ENCODE measurements at places on chromosomes 7 and 10. TPM values are rescaled to one million over a fixed set of nuclear protein-coding genes. Genes with fewer than 3 reads are reported as not detected.

The PDE6C gene
- total RNA-seq: not detected

DNA sequence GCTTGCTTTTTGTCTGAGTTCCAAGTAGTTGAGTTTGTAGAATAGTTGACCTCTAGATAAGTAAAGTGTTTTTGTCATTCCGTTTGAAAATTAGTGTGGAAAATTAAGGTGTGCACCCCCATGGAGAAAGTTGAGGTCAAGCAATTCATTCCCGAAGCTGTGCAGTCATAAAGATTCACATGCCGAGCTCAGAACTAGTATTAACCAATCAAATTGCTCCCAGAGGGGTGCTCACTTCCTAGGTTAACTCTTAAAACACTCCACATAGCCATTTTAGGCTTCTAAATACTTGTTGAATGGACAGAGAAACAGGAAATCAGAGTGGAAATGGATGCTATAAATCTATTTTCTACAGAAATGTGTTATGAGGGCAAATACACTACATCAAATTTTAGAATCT is 638.9 kb downstream of the SUGCT start:
- no peak overlapping the region for H3K4me3 ChIP-seq
- no peaks in the 10 kb centered on the region for H3K27me3 ChIP-seq
- no peak overlapping the region for H3K27ac ChIP-seq
- peaks cover 3% of the 10 kb centered on the region for H3K4me1 ChIP-seq

DNA sequence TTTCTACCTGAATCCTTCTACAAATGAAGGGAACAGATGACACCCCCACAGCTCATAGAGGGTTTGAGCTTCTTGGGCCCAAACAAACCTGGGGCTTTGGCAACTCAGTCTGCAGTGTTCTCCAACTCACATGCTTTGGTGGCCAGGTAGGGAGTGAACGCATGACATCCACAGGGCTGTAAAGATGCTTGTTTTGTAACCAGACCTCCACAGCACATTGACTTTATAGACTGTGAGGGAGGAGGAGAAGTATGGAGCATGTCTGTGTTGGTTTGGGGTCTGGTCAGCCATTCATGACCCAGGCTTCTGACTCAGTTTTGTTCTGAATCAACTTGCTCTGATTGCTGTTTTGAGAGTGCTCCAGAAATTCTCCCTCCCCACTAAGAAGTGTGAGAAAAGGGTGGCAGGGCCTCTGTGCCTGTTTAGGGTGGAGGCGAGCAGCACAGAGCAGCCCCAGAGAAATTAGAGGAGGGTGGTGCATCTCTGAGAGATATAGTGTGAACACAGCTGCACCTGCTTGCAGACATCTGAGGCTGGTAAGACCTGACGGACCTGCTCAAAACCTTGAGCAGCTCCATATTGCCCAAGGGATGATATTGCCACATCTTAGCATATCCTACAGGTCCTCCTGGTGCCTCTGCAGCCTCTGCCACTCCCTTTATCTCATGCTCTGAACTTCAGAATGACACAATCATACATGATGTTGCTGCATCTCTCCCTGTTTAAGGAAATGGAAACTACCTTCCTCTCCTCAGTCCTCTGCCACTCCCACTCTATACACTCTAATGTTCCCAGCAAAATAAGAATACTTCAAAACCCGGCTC is 287.7 kb downstream of the ABCA13 start:
- H3K4me3 ChIP-seq: no peak overlapping the region
- H3K36me3 ChIP-seq: no peaks in the 10 kb centered on the region
- no peak for DNase-seq
- H3K4me1 ChIP-seq: no peaks in the 10 kb centered on the region
- no peak overlapping the region for H3K27ac ChIP-seq

- H3K4me3 ChIP-seq: no peak overlapping the region
- no peak for DNase-seq
- H3K36me3 ChIP-seq: peaks cover 28% of the 10 kb centered on the region
- no peak overlapping the region for H3K27ac ChIP-seq
Measured at GRCh38 chr7:152072421-152072820, 46.9 kb downstream of the GALNT11 start.
